ENCODE measurements at places on chromosomes 2 and 18.
A peak's percentile ranks its signal among the peaks of the same experiment; 100 is the strongest.

DNA sequence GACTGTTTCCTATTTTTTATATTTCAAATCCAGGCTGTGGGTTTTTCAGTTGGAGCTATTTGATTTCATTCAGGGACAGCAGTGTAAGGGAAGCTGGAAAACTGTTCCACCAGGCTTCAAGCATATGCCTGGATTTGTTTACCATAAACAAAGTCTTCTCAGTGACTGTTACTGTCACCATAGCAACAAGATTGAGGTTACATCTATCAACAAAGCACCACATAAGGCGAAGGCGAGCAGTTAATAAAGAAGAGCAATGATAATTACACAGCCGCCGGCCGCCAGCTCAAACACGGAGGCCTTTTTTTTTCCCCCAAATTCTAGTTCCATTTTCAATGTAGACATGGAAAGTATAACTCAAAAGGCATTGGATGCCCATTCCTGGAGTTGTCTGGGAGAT, 553.7 kb upstream of the SYT4 start:
- no peak for DNase-seq

- peak; percentile 56 for DNase-seq
Measured at GRCh38 chr2:138829326-138829919, 49.2 kb upstream of the NXPH2 start.

DNA sequence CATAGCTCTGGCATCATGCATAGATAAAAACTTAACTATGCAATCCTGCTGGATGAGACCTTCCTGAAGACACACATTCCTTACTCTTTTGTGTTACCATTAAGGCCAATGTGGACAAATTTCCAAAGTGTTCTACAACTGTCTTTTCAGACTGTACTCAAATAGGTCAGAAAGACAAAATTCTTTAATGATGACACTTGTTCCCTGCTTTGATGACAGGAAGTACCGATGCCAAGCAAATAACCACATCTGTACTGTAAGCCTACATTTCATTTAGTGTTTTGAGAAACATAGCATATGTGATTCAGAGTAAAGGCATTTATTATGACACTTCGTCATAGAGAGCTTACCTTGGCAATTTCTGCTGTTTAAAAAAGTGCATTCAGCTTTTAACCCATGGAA, 55.0 kb downstream of the PMAIP1 start:
- DNase-seq, result peak; percentile 65

- DNase-seq, result no peak
Measured at GRCh38 chr2:102601730-102602129, 17.6 kb upstream of the SLC9A2 start.

GRCh38 chr18:73841661-73842060, 306.0 kb downstream of the FBXO15 start:
- no peak for DNase-seq

- no peak for DNase-seq
Measured at GRCh38 chr2:81624825-81625224, 1320.3 kb upstream of the LRRTM1 start.

- DNase-seq, result peak; percentile 46
Measured at GRCh38 chr2:216710551-216711301, 15.4 kb upstream of the IGFBP5 start.

GRCh38 chr2:15803543-15804245, 136.7 kb upstream of the MYCN start:
- no peak for DNase-seq

- DNase-seq, result no peak
Measured at GRCh38 chr2:77363277-77363676, 158.9 kb downstream of the LRRTM4 start.

DNA sequence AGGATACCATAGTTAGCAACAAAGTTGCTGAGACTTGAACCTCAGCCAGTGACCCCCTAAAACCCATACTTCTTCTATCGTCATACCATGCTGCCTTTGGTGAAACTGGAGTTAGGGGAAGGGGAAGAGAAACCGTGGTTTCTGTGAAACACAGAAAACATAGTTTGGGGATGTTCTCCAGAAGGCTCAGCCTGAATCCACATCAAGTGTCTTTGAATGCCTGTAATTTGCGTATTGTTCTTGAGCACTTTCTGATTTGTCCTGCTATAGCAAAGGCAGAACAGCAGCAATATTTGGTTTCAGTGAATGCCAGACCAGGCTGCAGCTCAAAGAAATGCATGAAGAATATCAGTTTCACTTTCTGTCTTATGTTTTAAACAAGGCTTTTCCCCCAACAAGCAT, 258.7 kb downstream of the TTC32 start:
- no peak for DNase-seq

DNA sequence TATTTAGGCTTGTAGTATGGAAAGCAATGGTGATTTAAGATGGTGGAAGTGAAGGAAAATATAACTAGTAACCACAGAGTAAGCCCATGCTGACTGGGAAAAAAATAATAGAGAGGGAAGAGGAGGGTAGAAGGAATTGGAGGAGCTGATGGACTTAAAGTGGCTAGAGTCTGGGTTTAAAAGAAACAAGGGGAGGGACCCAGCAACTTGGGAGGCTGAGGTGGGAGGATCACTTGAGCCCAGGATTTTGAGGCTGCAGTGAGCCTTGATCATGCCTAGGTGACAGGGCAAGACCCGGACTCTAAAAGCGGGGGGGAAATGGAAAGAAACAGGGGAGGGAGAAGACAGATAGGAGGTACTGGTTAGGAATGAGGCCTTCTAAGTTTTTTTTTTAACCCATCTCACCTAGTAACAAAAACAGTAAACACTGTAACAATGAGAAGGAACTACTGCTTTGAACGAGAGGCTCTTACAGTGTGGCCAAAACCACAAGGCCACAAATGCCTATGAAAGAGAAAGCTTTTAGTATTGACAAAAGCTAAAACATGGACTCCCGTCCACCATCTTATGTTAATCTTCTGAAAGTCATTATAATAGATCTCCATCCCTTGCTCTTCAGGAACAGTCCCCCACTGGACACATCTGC, 26.6 kb downstream of the METTL8 start:
- no peak for DNase-seq

DNA sequence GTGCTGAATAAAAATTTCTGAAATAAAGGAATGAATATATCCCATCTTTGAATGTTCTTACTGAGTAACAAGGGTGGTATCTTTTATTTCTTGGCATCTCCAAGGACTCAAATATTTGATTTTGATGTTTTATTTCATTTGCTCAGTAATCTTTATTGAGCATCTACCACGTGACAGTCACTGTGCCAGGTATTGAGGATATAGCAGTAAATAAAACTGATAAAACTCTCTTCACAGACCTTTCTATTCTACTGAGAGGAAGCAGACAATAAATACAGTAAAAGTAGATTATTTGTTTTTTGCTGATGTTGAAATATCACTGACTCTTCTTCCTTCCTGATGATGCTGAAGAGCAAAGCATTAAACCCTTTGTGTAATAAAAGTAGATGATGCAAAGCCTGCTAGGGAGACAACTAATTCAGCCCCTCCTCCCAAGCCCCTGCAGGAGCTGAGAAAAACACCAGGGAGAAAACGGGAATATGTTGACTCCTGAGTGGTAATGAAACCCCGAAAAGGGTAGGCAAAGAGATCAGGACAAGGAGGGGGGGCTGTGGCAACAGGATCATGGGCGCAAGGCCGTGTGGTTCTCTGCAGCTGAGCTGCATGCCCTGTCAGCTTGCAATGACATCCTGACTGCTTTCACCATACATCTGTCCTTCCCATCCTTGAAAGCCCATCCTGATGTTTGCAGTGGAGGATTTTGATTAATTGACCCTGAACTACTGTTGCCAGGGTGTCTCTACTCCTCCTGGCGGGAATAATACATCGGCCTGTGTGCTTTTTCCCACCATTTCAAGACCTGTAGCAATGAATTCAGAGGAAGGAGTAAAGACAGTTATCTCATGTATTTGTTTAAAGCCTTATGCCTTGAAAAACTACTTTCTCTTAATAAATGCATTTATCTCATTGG, 117.4 kb downstream of the EML6 start:
- no peak for DNase-seq

GRCh38 chr2:190659553-190659952, 10.7 kb downstream of the NAB1 start:
- no peak for DNase-seq

DNA sequence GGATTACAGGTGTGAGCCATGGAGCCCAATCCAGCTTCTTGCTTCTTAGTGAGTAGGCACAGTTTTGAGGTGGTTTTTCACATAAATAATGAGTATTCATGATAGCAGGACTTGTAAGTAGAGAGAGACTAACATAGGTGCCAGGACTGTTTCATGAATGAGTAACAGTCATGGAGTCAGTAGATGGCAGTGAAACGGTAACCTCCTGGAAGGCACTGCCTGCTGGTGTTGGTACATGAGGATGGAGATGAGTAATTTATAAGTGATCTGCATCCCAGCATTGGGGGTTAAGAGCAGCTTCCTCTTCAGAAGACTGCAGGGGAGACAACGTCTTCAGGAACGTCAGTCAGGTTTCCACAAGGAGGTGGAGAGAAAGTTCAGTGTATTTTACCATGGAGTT, 143.8 kb downstream of the HAUS1 start:
- DNase-seq, result peak; percentile 73

GRCh38 chr18:48325115-48325665, 84.0 kb downstream of the ZBTB7C start:
- no peak for DNase-seq

- DNase-seq, result no peak
Measured at GRCh38 chr2:215149894-215150293, 11.5 kb upstream of the ABCA12 start.

DNA sequence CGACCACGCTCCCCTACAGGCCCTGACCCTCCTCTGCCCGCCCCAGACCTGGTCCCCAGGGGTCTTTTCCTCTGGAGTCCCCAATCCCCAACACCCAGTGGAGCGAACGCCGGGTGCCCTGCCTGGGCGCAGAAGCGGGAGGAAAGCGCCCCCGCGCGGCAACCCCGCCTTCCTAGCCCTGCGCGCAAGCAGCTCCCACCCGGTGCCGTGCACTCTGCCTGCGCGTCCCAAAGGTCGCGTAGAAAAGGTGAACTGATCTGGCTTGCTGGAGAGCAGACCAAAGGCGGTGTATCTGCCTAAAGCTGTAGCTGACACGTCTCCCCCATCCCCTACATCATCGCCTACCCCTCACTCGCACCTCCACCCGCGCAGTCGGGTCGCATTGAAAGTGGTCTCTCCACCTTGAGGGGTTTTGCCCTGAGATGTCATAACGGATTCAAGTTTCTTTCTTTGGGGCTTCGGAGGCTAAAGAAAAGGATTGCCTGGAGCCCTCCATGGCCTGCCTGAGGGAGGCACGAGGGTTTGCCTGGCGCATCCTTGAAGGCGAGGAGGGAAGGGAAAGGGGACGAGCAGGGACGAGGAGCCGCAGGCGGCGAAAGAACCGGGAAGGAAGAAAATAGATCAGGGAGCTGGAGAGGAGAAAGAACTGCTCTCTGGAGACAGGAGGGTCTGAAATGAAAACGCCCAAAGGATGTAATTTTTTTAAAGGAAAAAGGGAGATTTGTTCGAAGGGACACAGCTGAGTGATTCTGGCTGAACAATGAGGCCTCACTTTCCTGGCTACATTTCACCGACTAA, 5.8 kb downstream of the GAD1 start:
- DNase-seq, result no peak

GRCh38 chr2:30664761-30665358, 142.4 kb downstream of the CAPN13 start:
- DNase-seq, result peak; percentile 96

GRCh38 chr2:206176121-206176520, 16.4 kb downstream of the EEF1B2 start:
- no peak for DNase-seq

Measured in kidney tubule cell (primary cell).